ENCODE measurements at places on chromosomes 2 and 18.
A peak's percentile ranks its signal among the peaks of the same experiment; 100 is the strongest.

- DNase-seq: no peak
Measured at GRCh38 chr18:10059610-10060468, 146.0 kb downstream of the VAPA start.

DNA sequence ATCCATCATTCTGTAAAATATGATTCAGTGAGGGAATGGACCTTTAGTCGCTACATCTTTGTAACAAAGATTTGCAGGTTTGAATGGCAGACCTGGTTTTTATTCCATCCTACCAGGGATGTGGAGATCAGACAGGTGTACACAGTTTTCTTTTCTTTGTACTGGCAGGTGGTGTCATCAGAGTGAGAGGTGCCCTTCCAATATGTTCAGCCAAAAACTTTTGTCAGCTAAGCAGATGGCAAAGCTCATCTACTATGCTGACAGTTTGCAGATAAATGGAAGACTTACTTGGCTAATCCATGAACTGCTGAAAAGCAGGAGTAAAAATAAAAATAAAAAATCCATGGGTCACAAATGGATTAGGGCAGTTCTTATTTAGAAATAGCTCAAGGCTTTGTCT, 185.5 kb upstream of the DOK6 start:
- DNase-seq: no peak

DNA sequence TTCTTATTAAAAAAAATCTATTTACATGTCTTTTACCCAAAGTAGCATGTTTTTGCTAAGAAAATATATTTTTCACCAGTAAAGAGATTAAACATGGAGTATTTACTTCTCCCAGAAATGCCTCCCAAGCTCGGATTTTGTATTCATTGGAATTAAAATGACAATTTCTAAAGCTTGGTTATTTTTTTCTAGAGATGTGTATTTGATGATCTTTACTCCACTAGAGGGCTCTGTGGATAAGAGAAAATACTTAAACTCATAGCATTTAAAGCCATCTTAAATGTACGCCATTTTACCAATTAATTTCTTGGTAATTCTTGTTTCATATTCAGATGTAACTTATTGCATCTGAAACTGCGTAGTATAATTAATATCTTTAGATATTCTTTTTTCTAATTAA, 461.4 kb downstream of the GALR1 start:
- DNase-seq: no peak

DNA sequence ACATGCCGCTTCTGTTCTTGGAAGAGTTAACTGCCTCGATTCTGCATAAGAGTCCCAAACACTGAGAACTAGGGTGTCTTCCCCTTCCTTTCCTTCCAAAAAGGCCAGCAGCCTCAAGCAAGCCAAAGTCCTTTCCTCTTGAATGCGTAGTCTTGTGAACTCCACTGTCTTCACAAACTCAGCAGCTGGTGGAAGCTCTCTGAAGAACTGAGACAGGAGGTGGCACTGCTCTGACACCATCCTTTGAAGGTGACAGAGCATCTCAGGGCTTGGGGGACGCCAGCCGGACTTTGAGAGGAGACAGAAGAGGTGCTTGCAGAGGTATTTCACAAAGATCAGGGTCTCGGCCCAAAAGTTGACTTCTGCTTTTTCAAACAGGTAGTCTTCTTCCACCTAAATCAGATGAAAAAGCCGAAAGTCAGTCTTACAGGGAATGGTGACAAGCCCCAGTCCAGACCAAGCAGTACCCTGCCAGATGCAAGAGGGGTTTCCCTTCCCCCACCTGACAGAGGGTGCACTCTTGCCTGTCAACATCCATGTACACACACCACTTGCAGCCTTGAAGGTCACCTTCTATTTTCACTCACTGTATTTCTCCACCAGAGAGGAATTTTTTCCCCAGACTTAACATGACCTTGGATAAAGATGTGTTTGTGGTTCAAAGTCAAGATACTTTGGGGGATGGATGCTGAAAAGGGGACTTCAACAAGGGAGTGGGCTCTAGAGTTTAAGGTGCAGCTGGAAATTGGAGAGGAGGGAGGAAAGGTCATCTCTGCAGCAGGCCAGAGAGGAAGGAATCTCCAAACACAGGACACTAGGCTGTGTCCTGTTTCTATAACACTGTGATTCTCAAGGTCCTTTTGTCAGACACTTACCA, 4.8 kb upstream of the ZFP36L2 start:
- no peak for DNase-seq

DNA sequence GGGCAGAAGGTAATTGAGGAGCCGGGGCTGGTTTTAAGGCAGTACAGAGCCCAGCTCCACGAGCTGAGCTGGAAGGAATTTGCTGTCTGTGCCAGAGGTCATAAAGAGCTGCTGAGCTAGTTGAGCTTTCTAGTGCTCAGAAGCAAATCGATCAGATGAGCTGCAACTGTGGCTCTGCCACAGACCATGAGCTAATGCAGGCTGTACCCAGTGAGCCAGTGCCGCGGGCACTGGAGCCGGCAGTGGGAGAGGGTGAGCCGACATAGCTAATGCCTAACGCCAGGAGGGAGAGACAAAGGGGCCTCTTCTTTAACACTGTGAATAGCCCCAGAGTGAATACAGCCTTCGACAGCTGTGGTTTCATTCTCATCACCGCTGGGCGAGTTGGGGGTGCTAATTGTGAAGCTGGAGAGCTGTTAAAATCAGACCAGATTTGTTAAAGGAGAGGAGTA, 410.1 kb upstream of the TCF4 start:
- DNase-seq: no peak

DNA sequence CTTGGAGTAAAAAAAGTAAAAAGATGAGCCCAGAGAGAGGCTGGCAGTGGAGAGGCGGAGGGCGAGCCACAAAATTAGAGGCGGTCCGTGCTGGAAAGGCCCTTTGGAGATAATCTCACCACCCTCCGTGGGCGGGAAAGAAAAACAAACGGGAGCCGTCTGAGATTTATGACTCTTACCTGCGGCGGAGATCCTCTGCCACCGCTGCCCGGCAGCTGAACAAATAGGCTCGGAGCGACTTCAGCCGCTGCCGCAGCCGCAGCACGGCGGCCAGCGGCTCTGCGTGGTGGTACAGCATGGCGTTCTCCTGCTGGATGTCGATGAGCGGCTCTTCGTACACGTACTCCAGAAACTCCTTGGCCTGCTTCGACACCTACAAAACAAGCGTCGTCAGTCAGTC, 94.6 kb downstream of the PLEKHM3 start:
- no peak for DNase-seq

GRCh38 chr2:121362774-121363173, 77.8 kb upstream of the TFCP2L1 start:
- DNase-seq: no peak

DNA sequence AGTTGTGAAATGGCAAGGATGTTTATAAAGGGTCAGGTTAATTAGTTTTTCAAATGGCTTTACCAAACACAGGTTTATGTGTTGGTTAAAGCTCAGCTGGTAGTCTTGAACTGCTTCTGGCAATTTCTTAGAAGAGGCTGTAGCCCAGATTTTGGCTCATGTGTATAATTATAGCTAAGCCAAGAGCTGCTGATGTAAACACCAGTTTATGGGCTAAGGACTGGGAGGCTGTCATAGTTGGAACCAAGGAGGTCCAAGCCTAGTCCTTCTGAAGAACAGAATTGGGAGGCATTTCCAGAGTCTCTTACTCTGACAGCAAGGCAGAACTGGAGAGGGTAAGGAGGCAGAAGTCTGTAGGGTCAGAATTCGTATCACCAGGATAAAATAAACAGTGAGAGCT, 25.4 kb downstream of the UBE2E3 start:
- no peak for DNase-seq

DNA sequence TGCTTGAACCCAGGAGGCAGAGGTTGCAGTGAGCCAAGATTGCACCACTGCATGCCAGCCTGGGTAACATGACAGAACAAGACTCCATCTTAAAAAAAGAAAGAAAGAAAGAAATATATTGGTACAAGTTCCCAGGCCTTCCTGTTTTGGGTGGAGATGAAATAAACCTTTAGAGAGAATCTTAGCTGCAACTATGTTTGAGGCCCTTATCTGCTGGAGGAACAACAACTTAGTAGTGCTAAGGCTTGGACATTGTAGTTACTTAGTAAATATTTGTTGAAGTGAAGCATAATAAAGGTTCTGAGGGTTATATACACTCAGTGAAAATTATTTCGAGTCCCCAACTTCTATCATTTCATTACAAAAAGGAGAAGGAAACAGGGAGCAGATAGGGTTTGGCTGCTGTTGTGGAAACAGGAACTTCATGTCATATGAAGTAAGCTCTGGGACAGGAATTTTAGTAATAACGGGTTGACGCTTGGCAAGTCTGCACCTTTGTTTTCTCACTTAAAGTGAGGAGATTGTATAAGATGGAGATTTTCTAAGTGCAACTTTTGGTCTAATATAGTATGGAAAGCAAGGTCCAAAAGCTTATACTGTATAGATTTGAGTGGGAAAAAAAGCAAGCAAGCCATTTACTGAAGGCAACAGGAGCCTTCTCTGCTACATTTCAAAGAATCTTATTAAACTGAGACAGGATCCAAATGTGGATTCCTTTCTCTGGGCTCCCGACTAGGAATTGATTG, 40.0 kb upstream of the AGPS start:
- DNase-seq: no peak

DNA sequence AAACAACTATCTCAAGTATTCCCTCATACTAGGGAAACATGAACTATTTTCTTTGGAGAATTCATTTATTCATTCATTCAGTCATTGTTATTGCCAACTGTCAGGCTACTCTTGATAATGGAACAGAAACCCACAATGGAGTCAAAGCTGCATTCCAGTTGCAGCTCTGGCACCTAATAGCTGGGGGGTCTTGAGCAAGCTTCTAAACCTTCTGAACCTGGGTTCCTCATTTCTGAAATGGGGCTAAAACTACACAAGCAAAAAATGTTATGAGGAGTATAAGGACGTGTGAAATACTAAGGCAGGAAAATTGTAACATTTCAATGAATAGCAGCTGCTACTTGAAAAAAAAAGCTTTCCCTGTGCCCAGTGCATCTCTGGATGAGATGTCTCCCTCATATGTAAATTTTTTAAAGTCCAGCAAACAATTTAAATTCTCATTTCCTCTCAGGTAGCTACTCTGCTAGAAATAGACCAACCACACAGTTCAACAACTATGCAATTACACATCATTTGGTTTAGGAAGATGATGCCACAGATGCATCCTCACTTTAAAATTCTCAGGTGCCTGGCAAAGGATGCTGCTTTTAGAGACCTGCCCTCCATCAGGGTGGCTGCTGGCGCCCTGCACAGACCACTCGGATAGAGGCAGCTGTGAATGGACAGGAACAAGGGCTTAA, 38.5 kb downstream of the SPRED2 start:
- DNase-seq: no peak

GRCh38 chr2:64243081-64244036, 99.1 kb upstream of the PELI1 start:
- DNase-seq: no peak

GRCh38 chr18:59026831-59027410, 112.8 kb upstream of the SEC11C start:
- no peak for DNase-seq

GRCh38 chr2:229488232-229488631, 217.1 kb upstream of the PID1 start:
- no peak for DNase-seq

DNA sequence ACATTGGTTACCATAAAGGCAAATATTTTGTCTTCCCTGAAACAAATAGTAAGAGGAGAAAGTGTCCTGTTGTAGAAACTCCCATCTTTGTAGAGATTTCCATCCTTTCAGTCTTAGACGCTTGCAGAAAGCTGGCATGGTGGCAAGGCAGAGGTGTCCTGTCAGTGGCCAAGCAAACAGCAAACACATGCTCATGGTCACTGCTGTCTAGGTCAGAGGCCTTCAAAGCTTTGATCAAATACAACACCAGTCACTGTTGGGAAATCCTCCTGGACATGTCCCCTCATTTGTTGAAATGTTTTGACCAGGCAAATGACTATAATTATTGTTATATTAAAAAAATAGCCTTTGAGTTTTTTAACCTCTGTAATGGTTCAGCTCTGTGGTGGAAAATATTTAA, 55.1 kb downstream of the LTBP1 start:
- DNase-seq: no peak

GRCh38 chr2:71971493-71971892, 176.2 kb downstream of the CYP26B1 start:
- no peak for DNase-seq

GRCh38 chr2:72636210-72636609, 189.6 kb downstream of the EXOC6B start:
- DNase-seq: no peak

- no peak for DNase-seq
Measured at GRCh38 chr2:78718473-78718872, 307.0 kb upstream of the REG3G start.

GRCh38 chr18:41809652-41810051, 145.4 kb upstream of the PIK3C3 start:
- DNase-seq: no peak

DNA sequence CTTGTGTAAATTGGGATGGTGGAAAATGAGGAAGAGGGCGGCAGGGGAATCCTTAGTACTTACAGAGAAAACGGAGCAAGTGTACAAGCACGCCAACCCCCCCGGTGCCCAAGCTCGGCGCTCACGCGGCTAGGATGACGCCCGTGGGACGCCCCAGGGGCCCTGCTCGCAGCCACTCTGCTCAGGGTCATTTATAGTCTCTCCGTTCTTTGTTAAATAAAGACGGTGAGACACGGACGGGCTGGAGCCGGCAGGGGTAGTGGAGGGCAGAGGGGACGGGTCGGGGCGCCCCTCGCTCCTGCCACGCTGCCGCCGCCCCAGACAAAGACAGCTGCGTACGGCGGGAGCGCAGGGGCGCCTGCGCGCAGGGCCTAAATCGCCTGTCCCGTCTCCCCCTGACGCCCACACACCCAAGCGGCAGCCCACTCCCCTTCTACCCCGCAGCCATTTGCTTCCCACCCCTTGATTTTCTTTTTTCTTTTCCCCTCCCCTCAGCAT, 37.8 kb downstream of the PCBP1 start:
- peak; percentile 85 for DNase-seq

DNA sequence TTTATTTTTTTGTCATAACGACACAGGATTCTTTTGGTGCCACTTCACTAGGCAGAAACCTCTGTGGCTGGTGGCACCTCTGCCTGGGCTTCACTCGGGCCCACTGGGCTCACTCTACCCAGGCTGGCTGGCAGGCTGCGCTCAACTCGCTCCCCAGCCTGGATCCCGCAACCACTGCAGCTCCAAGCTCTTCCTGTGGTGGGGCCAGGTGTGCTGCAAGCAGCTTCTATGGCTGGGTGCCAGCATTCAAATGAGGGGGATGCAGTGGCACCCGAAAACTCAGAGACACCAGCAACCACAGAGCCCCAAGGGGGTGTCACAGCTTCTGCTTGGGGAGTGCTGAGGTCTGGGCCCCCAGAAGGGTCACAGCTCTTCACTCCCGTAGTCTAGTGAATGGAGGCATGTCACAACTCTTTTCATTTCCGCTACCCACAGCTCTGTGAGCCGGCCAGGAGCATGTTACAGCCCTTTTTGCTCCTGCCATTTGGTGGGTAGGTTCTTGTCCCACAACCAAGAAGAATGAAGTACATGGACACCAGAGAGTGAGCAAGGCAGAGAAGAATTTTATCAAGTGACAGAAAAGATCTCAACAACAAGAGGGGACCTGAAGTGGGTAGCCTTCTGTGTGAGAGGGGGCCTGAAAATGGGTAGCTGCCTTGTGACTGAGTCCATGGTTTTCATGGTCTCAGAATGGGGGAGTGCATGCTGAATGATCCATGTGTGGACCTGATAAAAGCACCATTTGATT, 170.1 kb downstream of the UBR3 start:
- DNase-seq: no peak

- no peak for DNase-seq
Measured at GRCh38 chr2:117832905-117833613, 18.6 kb downstream of the DDX18 start.

- DNase-seq: no peak
Measured at GRCh38 chr2:178142274-178143065, 30.2 kb downstream of the RBM45 start.
